ENCODE measurements at places on chromosomes 4 and X.
A peak's percentile ranks its signal among the peaks of the same experiment; 100 is the strongest.

DNA sequence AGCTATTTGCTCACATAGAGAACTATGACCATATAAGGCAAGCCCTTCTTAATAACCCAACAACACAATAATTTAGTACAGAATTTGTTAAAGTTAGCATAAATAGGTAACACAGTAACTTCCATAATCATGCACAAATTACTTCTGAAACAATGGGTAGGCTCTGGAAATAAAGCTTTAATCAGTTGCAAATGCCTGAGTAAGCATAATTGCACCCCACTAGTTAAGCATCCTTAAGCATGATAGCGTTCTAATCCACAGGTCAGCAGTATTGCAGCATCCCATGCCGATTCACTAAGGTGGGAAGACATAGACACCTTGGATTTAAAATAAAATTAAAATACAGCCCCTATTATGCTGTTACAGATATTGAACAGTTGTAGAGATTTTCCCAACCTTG is 161.7 kb downstream of the DHX15 start:
- no peak for DNase-seq

DNA sequence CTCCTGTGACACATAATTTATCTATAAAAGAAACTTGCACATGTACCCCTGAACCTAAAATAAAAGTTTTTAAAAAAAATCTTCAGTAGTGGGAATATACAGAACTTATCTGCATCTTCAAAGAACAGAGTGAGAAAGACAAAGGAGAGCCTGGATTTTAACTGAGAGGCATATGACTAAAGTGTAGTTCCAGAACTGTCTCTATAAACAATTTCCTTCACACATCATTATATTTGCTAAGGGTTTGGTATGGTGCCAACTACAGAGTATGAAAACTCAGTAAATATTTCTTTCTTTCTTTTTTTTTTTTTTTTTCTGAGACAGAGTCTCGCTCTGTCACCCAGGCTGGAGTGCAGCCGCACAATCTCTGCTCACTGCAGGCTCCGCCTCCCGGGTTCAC is 49.9 kb upstream of the NFKB1 start:
- no peak for DNase-seq

- no peak for DNase-seq
Observed at GRCh38 chrX:120023259-120023658, 54.2 kb downstream of the RHOXF2B start.

DNA sequence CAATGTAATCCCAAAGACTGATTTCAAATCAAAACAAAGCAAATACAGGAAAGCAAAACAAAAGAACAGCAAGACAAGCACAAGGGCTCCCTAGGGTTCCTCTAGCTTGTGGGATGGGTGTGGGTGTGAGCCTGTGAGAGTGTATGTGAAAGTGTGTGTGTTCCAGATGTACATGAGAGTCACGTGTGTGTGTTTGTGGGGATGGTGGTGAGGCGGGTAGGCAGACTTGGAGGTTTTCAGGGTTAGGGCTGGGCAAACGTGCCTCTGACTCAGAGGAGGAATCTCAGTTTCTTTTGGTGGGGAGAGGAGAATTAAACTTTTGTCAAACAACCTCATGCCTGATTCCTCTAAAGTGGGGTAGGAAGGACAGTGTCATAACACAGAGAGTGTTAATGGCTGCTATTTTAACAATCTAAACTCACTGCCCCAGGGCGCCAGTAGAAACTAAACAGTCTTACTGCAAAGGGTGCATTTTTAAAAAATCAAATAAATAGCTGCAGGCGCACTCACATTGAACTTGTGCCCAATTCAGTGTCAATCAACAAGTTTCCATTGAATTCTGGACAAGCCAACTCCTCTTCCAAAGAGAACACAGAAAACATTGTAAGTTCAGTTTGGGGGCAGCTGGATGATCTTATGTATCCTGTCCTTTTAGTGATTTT is 51.8 kb downstream of the CHRDL1 start:
- no peak for DNase-seq

DNA sequence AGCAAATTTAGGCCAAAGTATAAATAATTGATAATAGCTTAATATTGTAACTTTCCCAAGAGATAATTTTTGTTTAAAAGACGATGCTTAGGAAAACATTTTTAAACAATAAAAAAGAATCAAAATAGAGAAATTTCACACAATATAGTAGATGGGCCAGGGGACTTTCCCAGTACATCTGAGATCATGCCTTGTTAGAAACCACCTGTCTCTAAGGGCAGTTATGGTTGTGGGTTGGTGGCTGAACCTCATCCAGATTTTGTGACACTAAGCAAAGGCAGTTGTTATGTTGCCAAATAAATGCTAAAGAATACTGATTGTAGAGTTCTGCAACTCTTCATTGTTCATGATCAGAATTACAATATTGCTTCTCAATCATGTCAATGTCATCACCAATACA is 270.6 kb downstream of the BANK1 start:
- DNase-seq = no peak

- DNase-seq = peak; percentile 73
Observed at GRCh38 chrX:19739683-19740082, 147.7 kb downstream of the SH3KBP1 start.

DNA sequence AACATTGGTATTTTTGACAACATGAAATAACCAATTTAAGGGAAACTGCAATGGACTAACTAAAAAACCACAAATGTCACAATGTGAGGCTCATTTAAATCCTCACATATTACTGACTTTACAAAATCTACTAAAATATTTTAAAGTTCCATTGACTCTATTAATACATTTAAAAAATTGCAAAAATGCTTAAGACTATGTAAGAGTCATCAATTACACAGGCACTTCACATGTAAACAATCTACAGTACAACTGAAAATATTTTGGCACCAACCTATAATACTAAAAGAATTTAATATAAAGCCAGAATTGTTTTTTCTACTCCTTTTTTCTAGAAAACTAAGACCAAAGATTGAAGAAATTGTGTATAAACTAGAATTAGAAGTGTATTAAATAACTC is 76.8 kb upstream of the RBMXL3 start:
- no peak for DNase-seq

GRCh38 chr4:86593688-86594558 is at the start of gene PTPN13:
Gene PTPN13, plus strand, starts transcription at chr4:86594315. Its CDS starts 40,942 bp downstream, at chr4:86635257.
- DNase-seq = peak; percentile 99

- DNase-seq = no peak
Observed at GRCh38 chr4:81427344-81427821, 44.3 kb downstream of the RASGEF1B start.

DNA sequence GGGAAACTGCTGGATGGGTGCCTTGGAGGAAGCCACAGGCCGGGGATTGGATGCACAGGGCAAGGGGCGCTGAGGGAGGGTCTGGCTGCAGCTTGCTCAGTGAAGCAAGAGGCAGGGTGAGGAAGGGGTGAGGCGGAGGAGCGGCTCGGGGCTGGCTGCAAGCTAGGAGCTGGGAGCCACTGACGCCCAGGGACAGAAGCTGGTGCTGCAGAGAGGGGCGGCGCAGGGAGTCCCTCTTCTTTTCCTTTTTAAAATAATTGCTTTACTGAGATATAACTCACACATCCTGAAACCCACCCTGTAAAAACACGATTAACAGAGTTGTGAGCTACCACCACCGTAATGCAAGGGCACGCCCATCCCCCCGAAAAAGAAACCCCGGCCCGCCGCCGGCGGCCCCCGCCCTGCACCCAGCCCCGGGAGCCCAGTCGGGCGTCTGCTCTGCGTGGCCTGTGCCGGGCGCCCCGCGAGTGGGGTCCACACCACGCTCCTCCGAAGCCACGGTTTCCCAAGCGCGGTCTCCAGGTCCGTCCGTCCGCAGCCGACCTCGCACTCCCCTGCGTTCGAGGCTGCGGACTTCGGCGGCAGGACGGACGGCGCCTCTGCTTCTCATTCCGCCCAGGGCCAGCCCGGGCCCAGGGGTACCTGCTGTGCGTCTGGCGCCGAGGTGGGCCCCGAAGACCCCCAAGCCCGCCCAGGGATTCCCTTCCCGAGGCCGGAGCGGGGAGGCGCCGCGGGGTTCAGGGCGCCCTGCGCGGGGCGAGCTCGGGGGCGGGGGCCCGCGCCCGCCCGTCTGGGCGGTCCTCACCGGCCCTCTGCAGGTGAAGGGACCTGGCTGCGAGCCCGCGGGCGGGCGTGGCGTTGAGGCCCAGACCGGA is 866 bp upstream of the UVSSA start:
- peak; percentile 93 for DNase-seq

DNA sequence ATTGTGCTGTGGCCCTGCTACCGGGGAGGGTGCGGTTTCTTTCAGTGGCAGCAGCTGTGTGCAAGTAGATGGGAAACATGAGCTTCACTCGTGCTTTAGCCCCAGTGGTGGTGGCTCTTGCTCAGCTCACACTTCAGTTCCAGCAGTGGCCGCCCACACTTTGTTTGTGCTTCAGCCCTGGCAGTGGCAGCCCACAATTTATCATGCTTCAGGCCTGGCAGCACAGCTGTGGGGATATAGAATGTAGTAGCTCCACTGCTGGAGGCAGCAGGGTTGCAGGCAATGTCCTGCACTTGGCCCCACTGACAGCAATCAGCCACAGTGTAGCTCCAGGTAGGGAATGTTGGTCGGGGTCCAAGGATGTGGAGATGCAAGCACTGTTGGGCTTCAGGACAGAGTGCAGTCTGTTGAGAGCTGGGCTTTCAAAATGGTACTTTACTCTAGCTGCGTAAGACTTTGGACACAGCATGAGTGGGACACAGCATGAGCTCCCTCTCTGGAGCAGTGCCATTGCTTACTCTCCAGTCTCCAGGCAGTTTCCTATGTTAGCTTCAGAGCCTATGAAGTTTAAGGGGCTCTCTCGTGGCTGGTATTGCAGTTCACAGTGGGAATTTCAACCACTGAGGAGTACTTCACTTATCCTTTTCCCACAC is 413.1 kb downstream of the PDGFC start:
- DNase-seq = no peak

DNA sequence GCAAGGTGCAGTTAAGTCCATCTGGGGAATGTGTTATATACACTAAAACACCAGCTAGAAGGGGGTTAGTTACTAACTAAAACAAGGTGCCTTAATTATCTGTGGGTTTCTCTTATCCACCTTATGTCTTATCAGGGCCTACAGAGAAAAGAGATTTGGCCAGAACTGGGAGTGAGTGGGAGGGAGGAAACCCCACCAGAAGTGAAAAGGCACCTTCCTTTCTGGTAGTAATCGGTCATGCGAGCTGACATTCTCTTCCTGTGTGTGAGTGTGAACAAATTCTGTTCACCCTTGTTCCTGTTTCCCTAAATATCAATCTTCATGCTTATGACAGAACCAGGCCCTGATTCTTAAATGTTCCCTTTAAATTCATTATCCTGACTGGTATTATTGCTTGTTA is 43.5 kb downstream of the SRPX2 start:
- DNase-seq = no peak

DNA sequence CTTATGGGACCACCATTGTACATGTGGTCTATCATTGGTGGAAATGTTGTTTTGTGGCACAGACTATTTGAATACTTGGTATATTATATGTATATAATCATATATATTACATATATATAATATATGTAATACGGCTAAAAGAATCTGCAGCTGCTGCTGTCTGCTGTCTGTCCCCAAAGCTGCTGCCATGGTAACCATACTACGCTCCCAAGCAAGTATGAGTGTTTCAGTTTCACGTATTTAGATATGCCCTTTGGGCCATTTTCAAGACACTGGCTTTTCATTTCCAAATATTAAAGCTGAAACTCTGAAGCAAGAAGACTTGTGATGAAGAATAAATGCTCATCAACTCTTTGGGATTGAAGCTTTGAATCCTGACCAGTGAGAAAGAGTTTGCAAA is 42.0 kb upstream of the ARSJ start:
- no peak for DNase-seq

DNA sequence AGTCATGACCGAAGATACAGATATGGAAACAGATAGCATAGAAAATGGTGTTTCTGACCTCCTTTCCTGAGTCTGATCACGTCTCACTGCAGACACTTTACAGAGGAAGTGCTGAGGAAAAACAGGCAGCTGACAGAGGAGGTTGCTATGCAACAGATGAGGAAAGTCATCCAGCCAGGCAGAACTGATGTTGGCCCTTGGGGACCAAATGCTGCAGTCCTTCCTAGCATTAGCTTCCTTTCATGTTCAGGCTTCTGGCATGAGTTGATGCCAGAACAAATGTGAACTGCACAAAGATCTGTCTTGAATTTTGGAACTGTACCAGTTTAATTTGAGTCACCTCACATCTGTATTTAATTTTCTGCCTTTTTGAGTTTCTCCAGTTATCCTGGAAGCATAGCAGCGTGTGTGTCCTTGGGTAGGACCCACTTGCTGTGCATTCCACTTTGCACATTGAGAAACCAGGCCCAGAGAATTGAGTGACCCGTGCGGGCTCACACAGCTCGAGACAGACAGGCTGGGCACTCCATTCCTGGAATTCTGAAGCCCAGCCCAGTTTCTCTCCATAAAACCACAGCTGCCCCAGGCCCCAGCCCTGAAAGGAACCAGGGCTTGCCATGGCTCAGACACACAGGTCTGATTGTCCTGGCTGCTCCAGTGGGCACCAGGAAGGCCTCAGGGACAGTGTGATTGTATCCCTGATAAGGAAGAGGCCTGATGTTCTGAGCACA is 1.4 kb upstream of the MAGED1 start:
- DNase-seq = peak; percentile 32

GRCh38 chrX:104430072-104430741 is 135.8 kb upstream of the IL1RAPL2 start:
- DNase-seq = no peak

- DNase-seq = peak; percentile 79
Observed at GRCh38 chr4:82293304-82293703, 80.5 kb downstream of the HNRNPD start.

GRCh38 chr4:88097301-88097700 is 61.1 kb downstream of the ABCG2 start:
- no peak for DNase-seq

DNA sequence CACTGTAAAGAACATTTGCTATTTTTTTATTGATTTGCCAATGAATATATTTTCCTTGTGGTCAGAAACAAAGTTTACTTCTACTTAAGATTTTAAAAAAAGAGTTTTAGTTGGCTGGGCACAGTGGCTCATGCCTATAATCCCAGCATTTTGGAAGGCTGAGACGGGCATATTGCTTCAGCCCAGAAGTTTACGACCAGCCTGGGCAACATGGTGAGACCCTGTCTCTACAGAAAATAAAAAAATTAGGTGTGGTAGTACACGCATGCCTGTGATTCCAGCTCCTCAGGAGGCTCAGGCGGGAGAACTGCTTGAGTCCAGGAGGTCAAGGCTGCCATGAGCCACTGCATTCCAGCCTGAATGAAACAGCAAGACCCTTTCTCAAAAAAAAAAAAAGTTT is 36.8 kb downstream of the LRP2BP start:
- DNase-seq = no peak

DNA sequence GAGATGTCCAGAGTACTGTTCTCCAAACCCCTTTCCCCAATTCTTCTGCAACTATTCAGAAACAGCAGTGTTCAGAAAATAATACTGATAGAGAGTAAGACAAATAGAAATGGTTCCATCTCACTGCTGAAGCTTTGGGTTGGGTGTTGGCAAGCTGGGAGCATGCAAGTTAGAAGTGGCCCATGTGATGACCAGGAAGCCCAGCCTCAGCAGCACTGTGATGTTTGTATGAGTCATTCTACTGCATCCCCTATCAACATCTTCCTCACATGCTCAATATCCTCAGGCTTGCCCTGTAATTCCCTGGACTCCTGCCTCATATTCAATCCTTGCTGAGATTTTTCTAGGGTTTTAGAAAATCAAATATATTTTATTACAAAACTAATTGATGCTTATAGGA is 96.5 kb downstream of the CHRDL1 start:
- DNase-seq = no peak
